NCI-H2029 (cell line): ENCODE measurements at places on chromosomes 4 and X.

DNA sequence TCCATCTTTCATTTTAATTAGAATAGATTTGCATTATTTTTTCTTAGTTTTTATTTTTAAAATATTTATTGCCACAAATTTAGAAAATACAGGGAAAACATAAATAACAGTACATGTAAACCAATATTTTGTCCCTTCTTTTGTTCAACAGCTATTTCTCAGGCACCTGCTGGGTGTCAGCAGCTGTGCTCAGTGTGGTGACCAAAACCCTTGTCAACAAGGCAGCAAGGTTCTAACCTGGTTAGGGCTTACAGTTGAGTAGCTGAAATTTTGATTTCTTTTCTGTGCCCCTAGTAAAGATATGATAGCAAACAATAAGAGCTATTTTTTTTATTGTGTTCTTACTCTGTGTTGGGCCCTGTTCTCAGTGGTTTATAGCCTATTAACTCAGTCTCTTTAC, 128.1 kb downstream of the PTTG2 start:
- peak; percentile 27 for DNase-seq

- no peak for DNase-seq
Observed at GRCh38 chr4:156609421-156609820, 362.2 kb downstream of the PDGFC start.

DNA sequence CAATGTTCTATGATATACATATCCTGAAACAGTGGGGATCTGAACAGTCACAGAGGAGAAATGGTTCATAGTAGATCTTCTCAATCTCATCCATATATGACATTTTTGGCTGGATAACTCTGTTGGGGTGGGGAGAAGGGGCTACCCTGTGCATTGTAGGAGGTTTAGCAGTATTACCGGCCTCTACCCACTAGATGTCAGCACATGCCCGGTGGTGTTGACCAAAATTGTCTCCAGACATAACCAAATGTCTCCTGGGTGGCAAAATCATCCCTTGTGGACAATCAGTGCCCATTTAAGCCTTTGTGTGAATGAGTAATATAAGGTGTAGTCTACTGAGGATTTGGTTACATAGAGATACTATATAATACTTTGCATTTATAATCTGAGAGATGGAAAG, 89.9 kb downstream of the PLS3 start:
- no peak for DNase-seq

DNA sequence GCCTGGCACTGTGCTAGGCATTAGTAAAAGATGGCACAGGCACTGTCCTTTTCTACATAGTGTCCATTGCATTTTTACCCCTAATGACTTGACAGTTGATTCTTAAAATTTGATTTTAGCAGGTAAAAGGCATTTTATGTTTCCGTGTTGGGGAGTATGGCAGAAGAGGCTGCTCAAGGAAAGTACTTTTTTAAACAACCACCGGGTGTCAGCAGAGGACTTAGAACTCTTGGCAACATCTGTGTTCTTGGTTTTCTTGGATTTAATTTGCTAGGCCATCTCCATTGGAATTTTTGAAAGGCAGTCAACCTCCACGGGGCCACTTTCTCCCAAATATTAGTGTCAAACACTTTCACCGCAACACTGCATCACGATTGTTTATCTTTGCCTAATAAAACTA, 102.9 kb downstream of the TSPAN7 start:
- peak; percentile 2 for DNase-seq

DNA sequence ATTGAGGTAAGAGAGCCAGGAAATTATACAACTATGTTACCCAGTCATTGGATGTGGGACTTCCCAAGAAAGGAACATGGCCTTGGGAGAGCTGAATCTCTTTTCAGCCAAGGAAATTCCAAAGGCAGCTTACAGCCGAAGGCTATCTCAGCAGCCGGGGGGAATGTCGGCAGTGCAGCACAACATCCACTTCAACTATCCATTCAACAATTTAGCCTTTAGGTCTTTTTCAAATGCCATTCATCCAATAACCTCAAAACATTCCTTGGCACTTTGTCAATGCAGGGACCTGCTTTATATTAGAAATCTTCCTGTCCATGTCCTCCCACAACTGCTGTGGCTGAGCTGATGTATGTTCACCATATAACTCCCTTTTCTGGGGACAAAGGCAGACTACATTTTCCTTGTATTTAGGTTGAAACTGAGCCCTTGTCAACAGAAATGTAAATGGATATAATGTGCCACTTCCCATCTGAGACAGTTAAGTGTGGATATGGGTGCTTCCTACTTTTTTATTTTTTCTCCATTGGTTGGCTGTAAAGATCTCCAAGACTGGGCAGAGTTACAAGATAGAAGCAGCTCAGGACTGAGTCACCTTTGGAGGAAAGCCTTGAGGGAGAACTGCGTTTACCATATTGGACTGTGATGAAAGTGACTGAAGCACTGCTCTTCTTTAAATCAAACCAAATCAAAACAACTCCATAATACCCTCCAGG, 94.8 kb downstream of the GPRIN3 start:
- DNase-seq: no peak

DNA sequence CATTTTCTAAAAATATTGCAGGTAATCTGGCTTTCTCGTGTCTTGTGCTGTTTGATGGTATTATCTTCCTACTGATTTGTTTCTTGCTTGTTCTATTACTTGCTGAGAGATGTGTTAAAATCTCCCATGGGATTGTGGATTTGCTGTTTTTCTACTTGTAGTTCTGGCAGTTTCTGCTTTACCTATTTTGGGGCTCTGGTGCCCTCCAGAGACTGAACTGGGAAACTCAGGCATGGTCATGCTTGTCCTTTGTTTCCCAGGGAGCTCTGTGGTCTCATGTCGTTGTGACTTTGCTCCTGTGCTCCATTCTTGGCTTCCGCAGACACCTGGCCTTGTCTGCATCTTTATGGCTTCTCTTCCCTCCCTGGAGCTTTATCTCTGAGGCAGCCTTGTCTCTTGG, 39.5 kb downstream of the NSD2 start:
- no peak for DNase-seq

DNA sequence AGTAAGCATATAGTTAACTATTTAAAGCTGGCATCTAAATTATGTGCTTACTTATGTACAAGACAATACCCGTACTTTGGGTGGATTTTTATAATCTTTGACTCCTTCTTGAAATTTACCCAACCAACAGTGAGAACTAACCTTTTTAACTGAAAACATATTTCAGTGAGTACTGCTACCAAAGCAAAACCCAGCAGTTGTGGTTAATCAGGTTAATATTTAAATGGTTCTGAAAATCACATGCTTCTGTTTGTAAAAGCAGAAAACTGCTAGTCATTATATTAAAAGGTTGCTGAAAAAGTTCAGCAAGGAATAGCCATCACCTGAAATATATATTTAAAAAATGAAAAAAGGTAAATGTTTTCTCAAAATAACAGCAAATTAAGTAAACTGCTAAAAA, 20.0 kb downstream of the UBE2D3 start:
- no peak for DNase-seq

GRCh38 chrX:40144576-40144975, 46.8 kb upstream of the BCOR start:
- DNase-seq: no peak

GRCh38 chrX:18945483-18945882, 38.4 kb downstream of the PHKA2 start:
- no peak for DNase-seq

GRCh38 chr4:98092833-98093439, 50.3 kb downstream of the STPG2 start:
- no peak for DNase-seq

GRCh38 chr4:108556166-108556565, 64.2 kb upstream of the RPL34 start:
- DNase-seq: no peak

DNA sequence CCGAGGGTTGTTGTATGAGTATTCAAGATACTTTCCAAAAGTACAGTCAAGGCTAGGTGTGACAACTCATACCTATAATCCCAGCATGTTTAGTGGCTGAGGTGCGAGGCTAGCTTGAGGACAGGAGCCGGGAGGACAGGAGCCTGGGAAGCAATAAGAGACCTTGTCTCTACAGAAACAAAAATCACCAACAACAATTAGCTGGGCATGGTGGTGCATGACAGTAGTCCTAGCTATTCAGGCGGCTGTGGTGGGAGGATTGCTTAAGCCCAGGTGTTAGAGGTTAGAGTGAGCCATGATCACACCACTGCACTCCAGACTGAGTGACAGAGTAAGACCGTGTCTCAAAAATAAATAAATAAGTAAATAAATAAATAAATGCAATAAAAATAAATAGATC, 91.6 kb downstream of the TLL1 start:
- no peak for DNase-seq

GRCh38 chr4:52715255-52715897, 35.8 kb downstream of the ERVMER34-1 start:
- DNase-seq: no peak

DNA sequence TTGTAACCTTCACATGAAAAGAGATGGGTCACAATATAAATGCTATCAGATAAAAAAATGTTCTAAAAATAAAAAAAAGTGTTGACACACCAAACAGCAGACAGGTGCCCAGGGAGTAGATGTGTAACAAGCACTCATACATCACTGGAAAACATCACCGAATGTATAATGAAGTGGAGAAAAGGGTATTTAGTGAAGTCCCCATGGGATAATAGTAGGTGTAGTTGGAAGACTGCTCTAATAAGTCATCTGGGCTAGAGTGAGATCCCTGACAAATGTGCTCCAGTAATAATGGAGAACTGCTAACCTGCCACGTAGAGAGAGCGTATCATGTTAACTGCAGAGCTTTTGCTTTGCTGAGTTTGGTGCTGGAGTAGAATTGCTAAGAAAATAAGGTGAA, 152.0 kb downstream of the GRIA2 start:
- DNase-seq: peak; percentile 48

DNA sequence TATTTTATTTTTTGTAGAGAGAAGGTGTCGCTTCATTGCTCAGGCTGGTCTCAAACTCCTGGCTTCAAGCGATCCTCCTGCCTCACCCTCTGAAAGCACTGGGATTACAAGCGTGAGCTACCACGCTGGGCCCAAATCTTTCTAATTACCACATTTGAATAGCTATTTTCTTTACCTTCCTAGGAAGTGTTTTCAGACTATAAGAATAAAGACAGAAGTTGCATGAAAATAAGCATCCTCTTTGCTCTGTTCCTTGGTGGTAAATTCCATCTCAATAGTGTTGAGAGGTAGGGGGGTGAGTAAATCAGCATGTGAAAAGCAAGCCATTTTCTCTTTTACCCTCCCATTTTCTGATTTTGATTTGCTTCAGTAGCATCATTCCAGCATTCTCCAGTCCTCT, 122.4 kb downstream of the LARP7 start:
- DNase-seq: no peak

DNA sequence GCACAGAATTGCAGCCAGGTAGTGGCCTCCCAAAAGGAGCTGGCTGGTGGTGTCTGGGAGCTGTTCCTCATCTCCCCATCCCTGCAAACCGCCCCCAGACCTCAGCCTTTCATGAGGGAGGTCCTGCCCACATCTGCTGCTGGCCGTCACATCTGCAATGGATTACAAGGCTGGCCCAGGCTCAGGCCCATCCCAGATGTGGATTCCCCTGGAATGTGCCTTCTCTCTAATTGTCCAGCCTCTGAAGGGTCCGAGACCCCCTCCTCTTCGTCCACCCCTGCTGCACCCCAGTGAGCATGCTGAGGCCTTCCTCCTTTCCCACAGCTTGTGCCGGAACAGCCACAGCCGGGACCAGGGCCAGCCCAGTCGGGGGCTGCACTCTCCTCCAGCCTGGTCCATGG, 115.0 kb upstream of the NALF2 start:
- DNase-seq: no peak

DNA sequence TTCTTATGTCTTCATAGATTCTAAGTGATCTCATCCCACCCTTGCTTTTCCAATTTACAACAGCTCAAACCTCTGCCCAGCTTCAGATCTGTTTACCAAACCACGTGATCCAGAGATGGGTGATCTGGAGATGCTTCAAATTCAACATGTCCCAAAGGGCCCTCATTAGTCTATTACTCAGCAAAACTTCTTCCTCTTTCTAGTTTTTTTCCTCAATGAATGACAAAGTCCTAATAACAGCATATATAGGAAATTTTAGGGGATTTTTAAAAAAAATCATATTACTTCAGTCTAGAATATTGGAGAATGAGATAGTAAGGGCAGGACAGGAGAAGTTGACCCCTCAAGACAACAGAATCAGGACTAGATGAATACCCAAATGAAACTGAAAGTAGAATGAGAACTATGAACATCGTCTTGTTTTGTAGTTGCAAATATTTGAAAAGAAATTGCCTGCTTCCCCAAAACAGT, 127.1 kb downstream of the CFAP299 start:
- no peak for DNase-seq

- DNase-seq: no peak
Observed at GRCh38 chrX:112761242-112762207, 79.1 kb downstream of the AMOT start.

GRCh38 chr4:82123934-82124333, 249.9 kb downstream of the HNRNPD start:
- DNase-seq: no peak

- no peak for DNase-seq
Observed at GRCh38 chr4:36321176-36321575, 39.8 kb downstream of the DTHD1 start.

DNA sequence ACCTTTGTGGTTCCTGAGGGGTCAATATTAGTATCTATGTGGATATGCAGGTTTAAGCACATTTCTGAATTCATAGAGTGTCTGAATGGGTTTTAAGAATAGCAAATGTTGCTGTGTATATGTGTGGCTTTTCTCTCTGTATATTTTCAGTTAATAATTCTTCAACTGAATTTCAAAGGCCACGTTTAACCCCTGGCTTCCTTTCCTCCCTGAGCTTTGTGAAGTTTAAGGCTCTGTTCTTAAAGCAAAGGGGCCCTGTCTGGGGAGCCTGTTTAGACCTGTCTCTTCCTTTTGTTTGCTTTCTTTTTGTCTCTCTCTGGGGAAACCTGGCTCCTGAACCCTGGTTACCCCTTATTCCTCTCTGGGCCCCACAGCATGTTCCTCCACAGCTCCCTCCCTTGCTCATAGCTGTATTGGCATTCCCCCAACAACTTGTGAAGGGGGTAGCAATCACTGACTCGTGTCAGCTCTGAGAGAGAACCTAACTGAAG, 139.1 kb downstream of the COL4A6 start:
- DNase-seq: no peak

- DNase-seq: no peak
Observed at GRCh38 chr4:40246011-40246900, 49.4 kb downstream of the RHOH start.

DNA sequence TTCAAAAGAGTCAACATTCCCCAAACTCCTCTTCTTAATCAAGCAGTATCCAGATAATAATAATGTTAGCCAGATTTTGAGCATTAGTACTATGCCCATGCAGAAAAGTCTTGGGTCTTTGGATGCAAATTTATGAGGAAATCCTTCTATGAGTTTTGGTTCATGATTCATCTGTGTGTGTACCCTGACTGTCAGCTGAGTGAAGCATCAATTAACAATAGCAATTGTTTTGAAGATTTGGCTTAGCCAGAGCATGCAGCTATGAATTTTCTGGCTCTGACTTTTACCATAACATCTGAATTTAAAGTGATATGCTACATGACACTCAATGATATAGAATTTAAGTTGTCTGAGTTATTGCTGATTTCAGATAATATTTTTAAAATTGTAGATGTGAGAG, 145.8 kb downstream of the KLHL4 start:
- no peak for DNase-seq
